CD4-positive, alpha-beta T cell treated with Interleukin-6 at 100 ng/mL for 8 hours (primary cell): ENCODE measurements at places on chromosomes 4 and X.

DNA sequence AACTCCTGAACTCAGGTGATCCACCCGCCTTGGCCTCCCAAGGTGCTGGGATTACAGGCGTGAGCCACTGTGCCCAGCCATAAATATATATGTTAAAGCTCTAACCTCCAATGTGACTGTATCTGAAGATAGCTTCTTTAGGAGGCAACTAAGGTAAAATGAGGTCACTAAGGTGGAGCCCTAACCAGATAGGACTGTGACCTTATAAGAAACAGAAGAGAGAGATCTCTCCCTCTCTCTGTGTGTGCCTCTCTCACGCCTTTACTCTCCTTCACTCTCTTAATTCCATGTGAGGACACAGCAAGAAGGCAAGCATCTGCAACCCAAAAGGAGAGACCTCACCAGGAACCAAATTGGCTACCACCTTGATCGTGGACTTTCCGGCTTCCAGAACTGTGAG is 926 bp upstream of the MAGIX start:
- DNase-seq: no peak

DNA sequence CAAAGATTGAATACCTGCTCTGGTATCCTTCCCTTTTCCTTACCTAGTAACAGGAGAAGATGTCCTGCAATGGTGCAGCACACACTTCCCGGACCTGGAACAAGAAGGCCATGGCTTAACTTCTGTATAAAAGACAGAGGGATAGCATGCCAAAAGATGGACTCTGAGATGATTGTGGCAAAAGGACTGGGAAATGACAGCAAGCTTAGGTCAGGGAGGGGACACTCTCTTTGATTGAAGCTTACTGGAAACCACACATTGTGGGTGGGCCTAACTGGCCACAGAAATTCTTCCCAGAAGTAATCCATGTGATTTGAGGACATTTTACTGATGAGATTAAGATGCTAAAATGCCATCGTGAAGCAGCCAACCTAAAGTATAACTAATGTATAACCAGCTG is 71.0 kb upstream of the OTUD4 start:
- no peak for DNase-seq

- no peak for DNase-seq
These were observed 52.0 kb downstream of the RELL1 start for GRCh38 chr4:37634180-37634579.

DNA sequence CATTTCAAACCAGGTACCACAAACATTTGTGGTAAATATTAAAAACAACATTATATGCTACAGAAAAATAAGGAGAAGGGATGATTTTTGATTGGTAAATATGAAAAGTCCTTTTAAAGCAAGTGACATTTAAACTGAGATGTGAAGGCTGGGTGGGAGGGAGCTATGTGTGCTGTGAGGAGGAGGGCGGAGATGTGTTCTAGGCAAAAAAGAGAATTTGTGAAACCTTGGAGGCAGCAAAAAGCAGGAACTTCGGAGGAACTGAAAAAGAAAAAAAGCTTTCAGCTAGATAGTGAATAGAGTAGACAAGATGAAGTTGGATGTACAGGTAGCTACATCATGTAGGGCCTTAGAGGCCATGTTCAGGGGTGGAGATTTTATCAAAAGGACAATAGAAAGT is 10.1 kb upstream of the ARAP2 start:
- DNase-seq: no peak

- peak; percentile 4 for DNase-seq
These were observed 513 bp downstream of the NHSL2 start for GRCh38 chrX:71910986-71911730.

DNA sequence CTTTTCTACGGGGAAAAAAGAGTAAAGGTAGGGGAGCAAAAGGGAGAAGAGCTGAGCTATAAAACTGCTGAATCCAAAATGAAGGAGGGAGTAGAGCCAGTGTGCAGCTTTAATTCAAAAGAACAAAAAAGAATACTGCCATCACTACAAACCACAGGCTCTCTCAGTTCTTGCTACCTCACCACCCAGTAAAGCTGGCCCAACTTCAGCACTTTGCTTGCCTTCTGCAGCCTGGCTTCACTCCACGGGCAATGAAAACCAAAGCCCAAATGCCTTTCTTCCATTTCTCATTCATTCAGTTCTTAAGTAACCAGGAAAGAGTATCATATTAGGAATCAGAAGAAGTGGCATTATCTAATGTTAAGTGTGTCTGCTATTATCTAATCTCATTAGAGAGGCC is 376.8 kb downstream of the BCOR start:
- no peak for DNase-seq

- no peak for DNase-seq
These were observed 11.3 kb downstream of the RASSF6 start for GRCh38 chr4:73608689-73609594.

DNA sequence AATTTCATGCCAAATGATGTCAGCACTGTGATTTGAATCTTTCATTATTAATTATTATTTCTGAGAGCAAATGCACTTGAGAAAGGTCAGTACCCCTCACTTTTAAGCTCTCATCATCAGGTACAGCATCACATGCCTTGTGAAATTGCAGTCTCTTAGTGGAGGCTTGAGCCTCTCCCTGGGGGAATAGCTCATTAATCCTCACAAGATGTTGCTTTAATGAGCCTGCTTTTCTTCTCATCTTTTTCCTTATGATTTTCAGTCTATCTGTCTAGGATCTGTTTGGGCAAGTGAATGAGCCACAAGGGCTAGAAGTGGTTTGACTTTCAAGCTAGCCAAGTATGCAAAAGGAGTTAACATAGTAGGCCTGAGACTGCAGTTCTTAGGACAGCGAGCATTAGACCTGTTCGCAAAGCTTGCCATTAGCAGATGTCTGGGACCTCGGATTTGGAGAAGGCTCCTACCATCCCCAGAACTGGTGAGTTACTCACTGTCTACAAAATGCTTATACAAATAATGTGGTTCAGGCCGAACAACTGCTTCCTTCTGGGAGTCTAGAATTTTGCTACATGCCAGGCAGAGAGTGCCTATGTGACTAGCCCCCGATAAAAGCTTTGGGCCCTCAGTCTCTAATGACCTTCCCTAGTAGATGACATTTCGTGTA is 174.5 kb downstream of the IL15 start:
- DNase-seq: no peak

DNA sequence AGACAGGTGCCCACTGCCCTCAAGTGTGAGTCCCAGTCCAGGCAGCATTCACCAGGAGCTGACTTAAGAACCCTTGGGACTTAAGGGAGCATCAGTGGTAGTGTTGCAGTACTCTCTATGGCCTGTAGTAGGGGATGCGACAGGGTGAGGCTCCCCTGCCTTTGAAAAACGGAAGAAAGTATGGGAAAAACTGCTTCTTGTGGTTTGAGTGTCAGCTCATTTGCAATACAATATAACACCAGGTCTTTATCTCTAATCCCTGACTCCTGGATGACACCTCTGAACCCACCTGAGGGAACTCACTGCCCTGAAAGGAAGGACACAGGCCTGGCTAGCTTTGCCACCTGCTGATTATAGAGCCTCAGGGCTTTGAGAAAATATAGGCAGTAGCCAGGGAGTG is 176.0 kb downstream of the SMARCA1 start:
- no peak for DNase-seq

- no peak for DNase-seq
These were observed 154.5 kb downstream of the PALLD start for GRCh38 chr4:168651374-168651773.

DNA sequence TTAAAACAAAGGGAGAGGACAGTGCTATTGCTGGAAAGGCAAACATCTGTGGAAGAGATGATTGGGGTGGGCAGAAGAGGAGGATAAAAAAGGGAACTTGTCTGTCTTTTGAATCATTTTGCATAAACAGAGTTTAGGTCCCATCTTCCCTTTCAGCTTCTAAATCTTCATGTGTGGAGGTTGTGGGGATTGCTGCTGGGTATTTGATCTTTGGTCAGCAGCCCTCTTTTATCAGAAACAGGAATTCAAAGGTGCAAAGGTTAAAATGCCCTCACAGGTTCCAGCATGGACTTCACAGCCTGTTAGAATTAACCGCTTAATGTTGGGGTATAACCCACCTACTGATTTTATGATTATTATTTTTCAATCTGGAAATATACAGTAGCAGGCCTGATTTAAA is 39.5 kb upstream of the TMEM154 start:
- no peak for DNase-seq

- DNase-seq: no peak
These were observed 217.1 kb upstream of the STS start for GRCh38 chrX:6930307-6930849.

GRCh38 chr4:183249854-183250253 is 70.2 kb downstream of the CLDN22 start:
- DNase-seq: no peak

GRCh38 chr4:6265546-6265945 is 4.1 kb upstream of the WFS1 start:
- no peak for DNase-seq

GRCh38 chrX:50988649-50989048 is 78.1 kb downstream of the BMP15 start:
- DNase-seq: no peak

- no peak for DNase-seq
These were observed 11.1 kb downstream of the ACSL1 start for GRCh38 chr4:184814686-184815045.

DNA sequence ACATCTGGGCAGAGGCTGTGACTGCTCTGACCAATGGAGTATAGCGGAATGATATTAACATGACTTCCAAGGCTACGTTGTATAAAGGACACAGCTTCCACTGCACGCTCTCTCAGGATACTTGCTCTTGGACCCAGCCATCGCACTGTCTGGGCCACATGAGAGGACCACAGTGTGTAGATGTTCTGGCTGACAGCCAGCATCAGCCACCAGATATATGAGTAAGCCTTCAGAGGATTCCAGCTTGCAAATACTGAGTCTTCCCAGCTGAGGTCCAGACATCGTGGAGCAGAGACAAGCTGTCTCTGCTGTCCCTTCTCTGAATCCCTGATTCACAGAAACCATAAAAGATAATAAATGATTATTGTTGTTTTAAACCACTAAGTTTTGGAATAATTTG is 146.8 kb upstream of the USP9X start:
- DNase-seq: no peak

GRCh38 chr4:183828125-183828524 is 77.0 kb upstream of the STOX2 start:
- DNase-seq: no peak

DNA sequence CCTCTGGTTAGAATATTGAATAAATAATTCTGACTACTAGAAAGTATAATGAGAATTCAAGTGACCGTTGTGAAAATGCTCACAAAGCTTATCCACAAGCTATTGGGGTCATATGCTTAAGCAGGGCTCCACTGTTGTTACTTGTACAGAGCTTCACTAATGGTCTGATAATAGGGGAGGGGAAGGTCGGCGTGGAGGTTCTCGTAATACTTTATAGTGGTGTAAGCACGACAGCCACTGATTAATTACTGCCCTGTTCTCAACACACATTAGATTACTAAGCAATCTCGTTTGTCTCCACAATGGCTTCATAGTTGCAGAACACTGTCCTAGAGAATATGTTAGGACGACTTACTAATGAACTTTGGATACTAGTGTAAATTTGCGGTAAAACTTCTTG is 11.6 kb downstream of the UNC5C start:
- DNase-seq: no peak

DNA sequence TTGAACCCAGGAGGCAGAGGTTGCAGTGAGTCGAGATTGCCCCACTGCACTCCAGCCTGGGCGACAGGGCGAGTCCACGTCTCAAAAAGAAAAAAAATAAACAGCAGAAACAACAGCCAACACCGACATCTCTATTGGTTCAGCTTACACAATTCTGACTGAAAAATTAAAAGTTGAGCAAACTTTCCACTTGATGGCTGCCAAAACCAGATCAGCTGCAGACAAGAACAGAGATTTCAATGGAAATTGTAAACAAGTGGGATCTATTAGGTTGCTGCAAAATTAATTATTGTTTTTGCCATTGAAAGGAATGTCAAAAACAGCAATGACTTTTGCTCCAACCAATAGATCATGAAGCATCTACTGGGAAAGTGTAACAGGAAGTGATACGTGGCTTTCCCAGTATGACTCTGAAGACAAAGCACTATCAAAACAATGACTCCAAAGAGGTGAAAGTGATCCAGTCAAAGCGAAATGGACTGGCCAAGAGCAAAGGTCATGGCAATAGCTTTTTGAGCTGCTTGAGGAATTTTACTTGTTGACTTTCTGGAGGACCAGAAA is 26.3 kb downstream of the UPF3B start:
- DNase-seq: no peak

DNA sequence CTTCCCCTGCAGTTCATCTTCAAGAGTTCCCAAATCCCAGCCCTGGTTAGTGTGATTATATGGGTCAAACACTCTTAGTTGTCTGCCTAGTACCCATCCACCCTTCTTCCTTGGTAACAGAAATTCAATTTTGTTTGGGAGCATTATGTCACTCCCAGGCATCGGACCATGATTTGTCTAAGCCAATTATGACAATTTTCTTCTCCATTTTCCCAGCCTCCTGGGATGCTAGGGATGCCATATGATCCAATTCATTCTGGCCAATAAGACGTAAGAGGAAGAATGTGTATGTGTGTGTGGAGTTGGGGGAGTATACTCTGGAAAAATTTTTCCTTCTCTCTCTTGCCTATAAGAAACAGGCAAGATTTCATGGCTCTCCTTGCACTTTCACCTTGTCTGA is 465.9 kb downstream of the MID1IP1 start:
- no peak for DNase-seq

GRCh38 chr4:7435471-7436061 is 836 bp upstream of the PSAPL1 start:
- DNase-seq: no peak

DNA sequence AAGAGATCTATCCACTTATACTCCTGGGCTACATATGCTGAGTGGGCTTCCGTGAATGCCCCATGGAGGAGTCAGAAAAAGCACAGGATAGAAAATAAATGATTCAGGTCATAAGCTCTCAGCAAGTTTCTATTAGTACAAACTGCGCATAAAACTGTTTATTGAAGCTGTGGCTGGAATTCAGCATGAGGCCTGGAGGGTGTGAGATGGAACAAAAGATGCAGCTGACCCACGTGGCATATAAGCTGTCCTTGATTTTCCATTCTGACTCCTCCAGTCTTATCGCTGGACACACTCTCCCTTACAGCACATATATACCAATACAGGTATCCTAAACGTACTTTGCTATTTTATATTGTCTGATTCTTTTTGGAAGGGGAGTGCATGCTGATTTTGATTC is 17.9 kb downstream of the GRXCR1 start:
- DNase-seq: no peak

- no peak for DNase-seq
These were observed 64.3 kb upstream of the FTHL17 start for GRCh38 chrX:31136144-31136611.

GRCh38 chr4:67723949-67724348 is 23.0 kb upstream of the UBA6 start:
- DNase-seq: no peak

- no peak for DNase-seq
These were observed 48.8 kb downstream of the IGFBP7 start for GRCh38 chr4:57061395-57061794.

DNA sequence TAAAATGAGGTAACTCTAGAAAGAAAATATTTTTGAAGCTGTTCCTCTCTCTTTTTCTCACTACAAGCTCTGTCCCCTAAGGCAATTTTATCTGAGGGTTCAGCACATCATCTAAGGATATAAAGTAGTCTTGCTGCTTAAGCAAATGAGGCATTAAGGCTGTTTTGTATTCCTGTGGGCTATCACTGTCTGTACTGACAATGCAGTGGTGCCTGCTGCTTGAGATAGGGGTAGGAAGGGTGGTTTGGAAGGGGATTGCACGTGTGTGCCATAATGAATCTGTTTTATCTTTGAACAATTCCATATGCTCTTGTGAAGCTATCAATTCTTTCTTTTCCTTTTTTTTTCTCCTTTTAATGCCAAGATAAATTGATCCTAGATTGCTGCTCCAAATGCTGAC is 128.0 kb upstream of the ATOH1 start:
- DNase-seq: no peak
